ENCODE measurements at places on chromosomes 16 and 17. TPM values are rescaled to one million over a fixed set of nuclear protein-coding genes. Genes with fewer than 3 reads are reported as not detected.

GRCh38 chr17:31580316-31580705 lies 188.8 kb downstream of the RAB11FIP4 start:
- no peak for DNase-seq

- no peak for DNase-seq
Observed at GRCh38 chr17:17714261-17714866, 33.1 kb downstream of the RAI1 start.

DNA sequence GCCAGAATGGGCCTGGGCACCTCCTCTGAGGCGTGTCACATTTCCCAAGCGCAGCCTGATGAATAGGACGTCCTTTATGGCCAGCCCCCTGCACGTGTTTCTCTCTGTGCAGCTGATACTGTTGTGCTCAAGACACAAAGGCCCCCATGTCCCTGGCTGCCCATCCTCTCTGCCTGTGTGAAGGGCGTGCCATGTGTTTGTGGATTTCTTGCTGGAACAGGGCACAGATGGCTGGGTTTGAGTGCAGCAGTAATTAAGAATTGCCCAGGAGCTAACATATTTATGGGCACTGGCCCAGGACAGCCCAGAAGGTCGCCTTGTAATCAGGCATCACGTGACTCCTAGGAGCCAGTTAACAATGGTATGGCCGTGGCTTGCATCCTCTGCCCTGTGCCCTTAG lies 181.1 kb downstream of the CCDC182 start:
- no peak for DNase-seq

DNA sequence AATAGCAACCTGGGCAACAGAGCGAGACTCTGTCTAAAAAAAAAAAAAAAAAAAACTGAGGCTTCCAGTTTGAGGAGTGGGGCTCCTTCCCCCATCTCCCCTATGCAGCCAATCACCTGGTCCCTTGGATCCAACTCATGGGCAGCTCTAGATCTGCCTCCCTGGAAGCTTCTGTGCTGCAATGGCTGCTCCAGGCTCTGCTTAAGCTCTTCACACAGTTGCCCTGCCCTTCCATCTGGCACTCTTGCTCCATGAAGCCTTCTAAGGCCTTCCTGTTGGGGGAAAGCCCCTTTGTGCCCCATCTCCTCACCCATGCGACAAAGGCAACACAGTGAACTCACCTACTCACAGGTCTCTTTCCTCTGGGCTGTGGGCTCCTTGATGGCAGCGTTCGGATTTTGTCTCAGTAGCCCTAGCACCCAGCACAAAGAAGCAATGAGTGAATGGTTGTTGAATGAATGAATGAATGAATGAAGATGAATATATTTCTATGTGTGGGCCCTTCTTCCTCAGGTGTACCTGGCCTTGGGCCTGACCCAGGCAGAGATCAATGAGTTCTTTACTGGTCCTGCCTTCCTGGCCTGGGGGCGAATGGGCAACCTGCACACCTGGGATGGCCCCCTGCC lies 1.9 kb downstream of the NAGLU start:
- DNase-seq, result no peak

DNA sequence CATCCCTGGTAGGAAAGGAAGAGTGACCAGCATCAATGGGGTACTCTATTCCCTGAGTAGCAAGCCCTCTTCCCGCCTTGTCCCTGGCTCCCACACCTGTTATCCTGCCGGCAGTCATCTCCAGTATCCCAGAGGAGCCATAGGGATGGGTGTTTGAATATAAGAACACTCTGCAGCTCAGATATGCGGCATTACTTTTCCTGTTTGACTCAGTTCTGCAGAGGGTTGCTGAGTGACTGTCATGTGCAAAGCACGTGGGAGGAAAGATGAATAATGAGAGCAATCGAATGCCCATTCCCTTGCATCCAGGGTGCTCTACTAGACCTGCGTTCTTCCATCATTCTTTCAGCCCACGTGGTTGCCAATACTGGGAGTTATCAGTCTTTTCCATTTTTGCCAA lies 115.1 kb downstream of the PRKCB start:
- no peak for DNase-seq

- no peak for DNase-seq
Observed at GRCh38 chr17:353838-354234, 1.2 kb upstream of the RPH3AL start.

GRCh38 chr16:9002042-9002441 lies 38.3 kb upstream of the USP7 start:
- no peak for DNase-seq

The GFOD2 gene
- total RNA-seq, result 8.1 TPM

The CES2 gene
- total RNA-seq, result 103 TPM

The NUPR1 gene
- total RNA-seq, result 37.2 TPM

The ABR gene
- 167 TPM for total RNA-seq

The KCTD2 gene
- 24.1 TPM for total RNA-seq

The WNK4 gene
- total RNA-seq, result not detected

The CFAP97D1 gene
- not detected for total RNA-seq

The ASPA gene
- total RNA-seq, result 3.7 TPM
